Progenitor cell of endocrine pancreas (in vitro differentiated cells): ENCODE measurements at places on chromosomes 13 and 19.

GRCh38 chr13:96678801-96679200 lies 315.5 kb downstream of the OXGR1 start:
- DNase-seq = no peak

DNA sequence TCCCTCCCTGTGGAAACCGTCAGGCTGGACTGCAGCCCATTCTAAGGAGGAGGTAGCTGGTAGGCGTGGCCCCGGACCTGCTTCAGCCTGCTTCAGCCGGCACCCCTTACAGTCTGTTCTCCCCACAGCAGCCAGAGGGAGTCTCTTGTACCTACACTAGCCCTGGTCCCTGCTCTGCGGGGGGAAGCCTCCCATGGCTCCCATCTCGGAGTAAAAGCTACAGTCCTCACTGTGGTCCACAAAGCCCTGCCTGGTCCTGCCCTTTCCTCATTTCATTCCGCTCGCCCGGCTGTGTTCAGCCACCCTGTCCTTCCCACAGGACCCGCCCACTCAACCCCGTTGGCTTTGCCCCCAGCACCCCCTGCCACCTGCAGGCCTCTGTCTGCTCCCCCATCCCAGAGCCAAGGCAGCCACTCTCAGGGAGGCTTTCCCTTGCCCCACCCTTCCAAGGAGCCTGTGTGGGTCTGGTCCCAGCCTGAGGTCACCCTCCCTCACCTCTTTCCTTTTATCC lies 1.3 kb downstream of the PGLYRP1 start:
- no peak for DNase-seq

- DNase-seq = no peak
Observed at GRCh38 chr13:80037505-80037888, 303.4 kb downstream of the SPRY2 start.

DNA sequence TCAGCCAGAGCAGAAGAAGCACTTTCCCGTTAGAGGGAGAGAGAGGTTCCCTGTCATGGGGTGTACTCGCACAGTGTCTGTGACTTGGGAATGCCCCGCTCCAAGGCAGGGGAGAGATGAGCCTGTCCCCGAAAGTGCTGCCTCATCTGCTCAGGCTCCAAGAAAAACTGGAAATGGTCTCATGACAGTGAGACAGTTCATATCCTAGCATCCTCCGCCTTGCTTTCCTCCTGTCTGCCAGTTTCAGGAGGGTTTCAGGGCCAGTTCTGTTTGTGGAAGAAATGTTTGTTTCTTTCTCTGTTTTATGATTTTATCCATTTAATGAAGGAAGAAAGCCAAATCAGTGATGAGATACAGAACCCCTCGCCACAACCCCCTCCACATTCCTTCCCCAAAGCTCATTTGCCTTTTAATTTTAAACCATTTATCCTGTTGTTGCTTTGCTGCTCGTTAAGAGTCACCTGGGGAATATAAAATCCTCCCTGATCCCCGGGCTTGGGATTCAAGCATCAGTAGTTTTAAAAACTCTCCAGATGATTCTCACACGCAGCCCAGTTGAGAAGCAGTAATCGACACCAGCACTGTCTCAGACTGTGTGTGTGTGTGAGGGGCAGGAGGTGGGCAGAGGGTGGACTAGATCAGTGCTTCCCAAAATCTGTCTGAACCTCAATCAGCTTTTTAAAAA lies 144.6 kb upstream of the UBL3 start:
- DNase-seq = no peak
